ENCODE measurements at places on chromosomes 3 and 15.

DNA sequence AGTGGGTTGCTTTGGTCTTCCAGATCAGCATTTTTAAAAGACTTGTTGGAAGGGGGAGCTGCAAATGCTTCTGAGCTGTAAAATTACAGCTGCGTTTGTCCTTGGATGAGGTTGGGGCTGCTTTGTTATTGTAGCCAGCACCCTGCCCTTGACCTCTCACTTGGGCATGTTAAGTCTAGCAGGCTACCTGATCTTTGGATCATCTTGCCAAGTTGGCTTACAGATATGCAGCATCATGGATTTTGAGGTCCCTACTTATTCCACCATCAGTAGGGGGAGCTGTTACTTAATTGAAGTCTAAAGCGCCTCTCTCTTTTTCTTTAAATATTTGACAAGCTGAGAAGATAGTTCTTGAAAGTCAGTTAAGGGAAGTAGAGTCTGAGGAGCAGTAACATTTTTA, 793.0 kb downstream of the MCTP2 start:
- peak; percentile 53 for DNase-seq

DNA sequence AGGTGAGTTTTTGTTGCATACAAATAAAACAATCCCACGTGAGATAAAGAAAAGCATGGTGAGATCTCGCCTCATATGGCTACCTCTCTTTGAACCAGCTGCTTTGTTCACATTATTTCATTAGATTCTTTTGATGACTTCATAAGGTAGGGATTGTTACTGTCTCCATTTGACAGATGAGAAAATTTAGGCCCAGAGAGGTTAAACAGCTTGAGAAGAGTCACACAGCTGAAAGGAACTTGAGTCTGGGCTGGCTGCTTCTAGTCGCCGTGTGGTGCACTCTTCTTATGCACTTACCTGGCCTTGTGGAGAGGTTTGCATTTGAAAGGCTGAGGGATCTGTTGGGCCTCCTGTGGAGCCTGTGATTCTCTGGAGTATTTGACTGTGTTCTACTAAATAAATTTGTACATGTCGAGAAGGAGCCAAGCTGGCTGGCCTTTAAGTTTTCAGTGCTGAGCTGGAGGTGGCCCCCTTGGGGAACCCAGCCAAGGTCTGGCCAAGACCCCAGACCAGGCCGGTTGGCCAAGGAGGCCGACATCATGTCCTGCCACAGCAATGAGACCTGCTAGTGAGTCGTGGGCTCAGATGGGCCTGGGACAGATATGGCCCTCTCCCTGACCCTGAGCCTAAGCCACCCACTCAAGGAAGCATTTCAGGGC, 125.1 kb downstream of the SMAD6 start:
- no peak for DNase-seq

DNA sequence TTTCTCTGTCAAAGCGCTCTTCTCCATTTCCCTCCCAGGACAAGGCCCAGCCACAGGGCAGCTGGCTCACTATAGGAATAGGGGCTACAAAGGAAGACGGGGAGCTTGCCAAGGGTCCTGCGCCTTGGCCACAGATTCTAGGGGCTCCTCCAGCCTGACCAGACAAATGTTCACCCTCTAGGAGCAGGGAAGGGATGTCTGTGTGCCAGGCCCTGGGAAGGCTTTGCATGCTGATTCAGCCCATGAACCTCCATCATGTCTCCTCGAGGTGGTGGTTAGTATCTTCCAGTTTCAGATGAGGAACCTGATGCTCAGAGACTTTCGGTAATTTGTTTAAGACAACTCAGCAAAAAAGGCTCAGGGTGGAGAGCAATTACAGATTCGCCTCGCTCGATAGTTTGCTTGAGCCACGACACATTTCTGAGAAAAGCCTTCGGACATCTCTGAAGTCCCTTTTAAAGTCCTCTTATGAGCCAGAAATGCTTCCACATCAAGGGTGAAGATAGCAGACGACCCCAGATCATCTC, 110.0 kb downstream of the XXYLT1 start:
- DNase-seq, result no peak

DNA sequence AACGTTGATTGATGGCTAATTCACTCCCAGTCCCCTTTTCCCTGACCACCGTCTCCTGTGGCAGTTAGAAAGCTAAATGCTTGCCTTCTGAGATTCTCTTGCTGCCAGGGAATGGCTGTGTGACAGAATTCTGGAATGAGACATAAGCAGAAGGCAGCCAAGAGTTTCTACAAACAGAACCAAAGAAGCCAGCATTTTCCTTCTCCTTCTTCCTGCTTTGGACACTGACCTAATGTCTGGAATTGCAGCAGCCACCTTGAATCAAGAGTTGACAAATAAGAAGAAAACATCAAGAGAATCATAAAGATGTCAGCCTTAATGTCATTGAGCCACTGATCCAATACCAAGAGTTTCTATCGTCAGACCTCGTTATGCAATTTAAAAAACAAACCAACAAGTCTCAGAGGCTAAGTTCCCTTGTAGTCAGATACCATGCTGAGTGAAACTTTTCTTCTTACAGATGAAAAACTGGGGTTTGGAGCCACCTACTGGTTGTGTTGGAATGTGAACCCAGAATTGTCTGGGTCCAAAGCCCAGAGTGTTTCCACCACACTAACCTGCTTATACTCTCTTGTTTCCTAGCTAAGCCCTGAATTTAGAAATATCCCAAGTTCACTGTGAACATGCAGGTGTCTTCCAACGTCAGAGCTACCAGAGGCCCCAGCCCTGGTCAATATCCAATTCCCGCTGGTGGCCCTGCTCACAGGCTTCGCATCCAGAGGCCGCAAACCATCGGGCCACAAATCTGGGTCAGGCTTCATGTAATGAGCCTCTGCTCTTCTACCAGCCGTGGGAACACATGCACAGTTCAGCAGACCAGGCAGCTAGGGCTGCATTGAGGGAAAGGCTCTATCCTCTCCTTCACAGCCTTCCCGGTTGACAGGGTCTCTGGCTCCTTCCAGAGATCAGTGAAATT, 42.5 kb downstream of the MCF2L2 start:
- DNase-seq, result peak; percentile 93

GRCh38 chr3:87288446-87288845, 12.1 kb upstream of the POU1F1 start:
- no peak for DNase-seq

GRCh38 chr15:78739206-78739605, 72.1 kb downstream of the ADAMTS7 start:
- no peak for DNase-seq

DNA sequence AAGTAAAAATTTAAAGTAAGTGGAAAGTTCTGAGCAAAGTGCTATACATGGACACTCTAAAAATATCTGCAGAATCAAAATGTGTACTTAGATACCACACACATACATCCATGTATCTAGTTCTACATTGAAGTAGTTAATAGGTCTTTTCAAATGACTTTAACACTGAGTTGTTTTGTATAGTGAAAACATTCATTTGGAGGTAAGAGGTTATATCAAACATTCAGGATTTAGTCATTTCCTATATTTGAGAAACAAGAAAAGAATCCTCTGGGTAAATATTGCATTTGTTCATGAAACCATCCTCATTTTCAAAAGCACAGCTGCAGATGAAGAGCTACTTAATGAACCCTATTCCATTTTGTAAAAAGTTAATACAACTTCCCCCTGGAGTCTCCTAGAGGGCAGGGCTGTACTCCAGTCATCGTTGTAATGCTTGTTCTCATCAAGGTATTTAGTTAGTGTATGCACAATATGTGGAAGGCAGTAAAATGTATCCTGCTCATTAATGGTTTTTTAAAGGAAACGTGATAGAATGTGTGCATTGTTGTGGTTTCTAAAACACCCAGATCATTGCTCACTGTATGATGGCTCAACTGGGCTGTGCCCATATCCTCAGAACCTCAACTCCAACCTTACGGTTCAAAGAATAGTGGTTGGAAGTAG, 26.2 kb downstream of the ARPP21 start:
- DNase-seq, result no peak

DNA sequence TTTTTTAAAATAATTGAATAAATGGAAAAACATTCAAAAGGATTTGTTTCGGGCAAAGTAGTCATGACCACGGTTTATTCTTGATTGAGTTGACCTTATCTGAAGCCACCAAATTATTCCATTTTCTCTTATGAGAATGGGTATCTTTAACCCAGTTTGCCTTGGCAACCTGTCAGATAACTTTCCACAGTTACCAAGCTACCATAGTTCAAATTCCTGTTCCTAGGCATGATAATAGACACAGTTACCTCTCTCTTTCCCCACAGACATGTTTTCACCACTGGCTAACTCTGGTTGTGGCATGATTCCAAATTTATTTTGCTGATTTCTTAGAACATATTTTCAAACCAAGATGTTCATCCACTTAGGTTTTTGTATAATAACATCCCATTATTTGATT, 84.9 kb downstream of the NECTIN3 start:
- no peak for DNase-seq

DNA sequence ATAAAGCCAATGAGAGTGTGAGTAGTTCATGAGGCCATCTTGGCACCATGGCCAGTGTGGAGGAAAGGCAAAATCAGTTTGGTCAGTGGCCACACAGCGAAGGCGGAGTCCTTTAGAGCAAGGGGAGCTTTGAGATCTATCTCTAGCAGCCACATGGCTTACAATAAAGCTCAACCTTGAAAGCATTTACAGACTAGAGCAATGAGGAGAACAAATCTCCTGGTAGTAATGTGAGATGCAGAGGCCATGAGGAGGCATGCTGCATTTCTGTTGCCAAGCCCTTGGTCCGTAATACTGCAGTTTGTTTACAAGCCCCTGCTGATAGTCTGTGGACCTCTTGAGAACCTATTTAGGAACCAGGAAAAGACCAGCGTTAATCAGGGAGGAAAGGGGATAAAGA, 381.5 kb upstream of the C2CD4B start:
- no peak for DNase-seq

GRCh38 chr3:12544652-12545472, 437 bp downstream of the MKRN2OS start:
- no peak for DNase-seq

- DNase-seq, result peak; percentile 16
Measured at GRCh38 chr15:99014803-99015697, 7.5 kb upstream of the PGPEP1L start.

DNA sequence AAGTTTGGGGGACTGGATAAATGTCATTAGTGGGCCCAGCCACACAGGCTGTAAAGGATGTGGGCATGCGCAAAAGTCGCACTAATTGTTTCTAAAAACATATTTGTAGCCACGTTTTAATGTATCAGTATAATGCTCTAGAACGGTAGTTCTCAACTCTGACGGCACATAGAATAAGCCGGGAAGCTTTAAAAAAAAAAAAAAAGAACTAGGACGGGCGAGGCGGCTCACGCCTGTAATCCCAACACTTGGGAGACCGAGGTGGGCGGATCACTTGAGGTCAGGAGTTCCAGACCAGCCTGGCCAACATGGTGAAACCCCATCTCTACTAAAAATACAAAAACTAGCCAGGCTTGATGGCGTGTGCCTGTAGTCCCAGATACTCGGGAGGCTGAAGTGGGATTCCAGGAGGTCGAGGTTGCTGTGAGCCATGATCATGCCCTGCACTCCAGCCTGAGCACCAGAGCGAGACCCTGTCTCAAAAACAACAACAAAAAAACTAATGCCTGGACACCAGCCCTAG, 618 bp upstream of the MON1A start:
- no peak for DNase-seq

DNA sequence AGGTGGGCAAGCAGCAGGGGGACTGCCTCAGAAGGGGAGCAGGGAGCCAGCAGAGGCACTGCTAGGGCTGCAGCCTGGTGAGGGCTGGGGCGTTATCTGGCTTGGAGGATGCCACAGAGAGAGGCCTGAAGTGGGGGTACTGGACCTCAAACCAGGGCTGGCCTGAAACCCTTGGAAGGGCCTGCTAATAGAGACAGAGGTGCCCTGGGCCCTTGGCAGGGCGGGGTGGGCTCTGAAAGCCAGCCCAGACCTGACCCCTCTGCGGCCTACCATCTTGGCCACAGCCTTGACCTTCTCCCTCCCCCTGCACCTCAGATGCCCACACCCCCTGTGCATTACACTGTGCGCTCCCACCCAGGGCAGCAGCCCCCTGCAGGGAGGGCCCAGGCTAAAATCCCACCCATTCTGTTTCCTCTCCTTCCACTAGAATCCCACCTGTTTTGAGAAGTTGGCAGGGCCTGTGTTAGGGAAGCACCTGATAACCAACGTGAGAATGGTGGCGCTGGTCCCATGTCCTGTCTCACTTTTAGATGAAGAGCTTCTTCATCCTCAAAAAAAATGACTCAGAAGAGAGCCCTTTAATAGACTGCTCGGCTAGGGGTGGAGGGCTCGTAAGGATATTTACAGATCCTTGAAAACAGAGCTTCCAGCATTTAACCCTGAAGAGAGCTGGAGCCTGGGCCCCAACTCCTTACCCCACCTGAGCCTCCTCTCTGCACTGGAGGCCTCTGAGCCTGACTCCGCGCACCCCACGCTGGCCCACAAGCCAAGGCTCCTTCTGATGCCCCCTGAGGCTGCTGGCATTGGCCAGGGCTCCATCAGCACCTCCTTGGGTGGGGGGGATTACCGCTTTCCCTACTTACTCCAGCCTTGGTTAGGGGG, 29.8 kb downstream of the LOXL1 start:
- no peak for DNase-seq

- peak; percentile 59 for DNase-seq
Measured at GRCh38 chr15:52082197-52083036, 30.2 kb downstream of the BCL2L10 start.

DNA sequence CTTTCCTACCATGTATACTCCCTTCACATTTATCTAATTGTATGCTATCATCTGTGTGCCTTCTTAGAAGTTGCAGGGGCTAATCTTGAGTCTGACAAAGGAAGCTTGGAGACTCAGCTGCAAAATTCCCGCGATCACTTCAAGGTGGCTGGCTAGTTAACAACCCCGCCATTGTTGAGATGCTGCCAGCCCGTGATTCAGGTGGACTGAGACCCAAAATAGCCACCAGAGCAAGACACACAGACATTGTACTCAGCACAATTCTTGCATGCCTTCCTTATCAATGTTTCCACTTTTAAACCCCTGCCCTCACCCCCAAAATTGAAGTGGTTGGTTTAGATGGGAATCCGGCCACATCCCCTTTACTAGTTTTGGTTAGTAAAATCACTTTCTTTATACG, 225.8 kb upstream of the ZNF717 start:
- DNase-seq, result no peak

DNA sequence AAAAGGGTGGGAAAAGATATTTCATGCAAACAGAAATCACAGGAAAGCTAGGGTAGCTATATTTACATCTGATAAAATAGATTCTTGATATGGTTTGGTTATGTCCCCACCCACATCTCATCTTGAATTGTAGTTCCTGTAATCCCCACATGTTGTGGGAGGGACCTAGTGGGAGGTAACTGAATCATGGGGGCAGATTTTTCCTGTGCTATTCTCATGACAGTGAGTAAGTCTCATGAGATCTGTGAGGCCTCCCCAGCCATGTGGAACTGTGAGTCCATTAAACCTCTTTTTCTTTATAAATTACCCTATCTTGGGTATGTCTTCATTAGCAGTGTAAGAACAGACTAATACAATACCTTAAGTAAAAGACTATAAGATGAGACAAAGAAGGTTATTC, 558.1 kb downstream of the RSL24D1 start:
- no peak for DNase-seq

GRCh38 chr3:99012051-99012450, 110.6 kb upstream of the DCBLD2 start:
- DNase-seq, result no peak

- DNase-seq, result no peak
Measured at GRCh38 chr3:78516937-78517336, 1250.9 kb downstream of the ROBO1 start.

All from hematopoietic multipotent progenitor cell treated with erythropoietin and hydrocortisone succinate and interleukin-3 and kit ligand, for 6 days (in vitro differentiated cells).